ENCODE measurements at places on chromosomes 6 and 20.

DNA sequence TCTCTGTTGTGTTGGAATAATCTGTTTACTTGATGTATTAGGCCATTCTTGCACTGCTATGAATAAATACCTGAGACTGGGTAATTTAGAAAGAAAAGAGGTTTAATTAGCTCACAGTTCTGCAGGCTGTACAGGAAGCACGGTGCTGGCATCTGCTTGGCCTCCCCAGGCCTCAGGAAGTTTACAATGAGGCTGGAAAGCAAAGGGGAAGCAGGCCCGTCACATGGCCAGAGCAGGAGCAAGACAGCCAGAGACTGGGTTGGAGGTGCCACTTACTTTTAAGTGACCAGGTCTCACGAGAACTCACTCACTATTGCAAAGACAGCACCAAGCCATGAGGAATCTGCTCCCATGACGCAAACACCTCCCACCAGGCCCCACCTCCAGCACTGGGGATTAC, 50.6 kb upstream of the FUCA2 start:
- DNase-seq: no peak

GRCh38 chr6:72218125-72218524, 331.8 kb downstream of the RIMS1 start:
- no peak for DNase-seq

GRCh38 chr6:156963712-156964700, 186.8 kb downstream of the ARID1B start:
- DNase-seq: no peak

- DNase-seq: peak; percentile 93
Observed at GRCh38 chr6:37791156-37791919, 28.2 kb upstream of the ZFAND3 start.

- DNase-seq: no peak
Observed at GRCh38 chr6:157012355-157012754, 235.2 kb downstream of the ARID1B start.

GRCh38 chr6:127129251-127129650, 10.8 kb downstream of the RSPO3 start:
- no peak for DNase-seq

DNA sequence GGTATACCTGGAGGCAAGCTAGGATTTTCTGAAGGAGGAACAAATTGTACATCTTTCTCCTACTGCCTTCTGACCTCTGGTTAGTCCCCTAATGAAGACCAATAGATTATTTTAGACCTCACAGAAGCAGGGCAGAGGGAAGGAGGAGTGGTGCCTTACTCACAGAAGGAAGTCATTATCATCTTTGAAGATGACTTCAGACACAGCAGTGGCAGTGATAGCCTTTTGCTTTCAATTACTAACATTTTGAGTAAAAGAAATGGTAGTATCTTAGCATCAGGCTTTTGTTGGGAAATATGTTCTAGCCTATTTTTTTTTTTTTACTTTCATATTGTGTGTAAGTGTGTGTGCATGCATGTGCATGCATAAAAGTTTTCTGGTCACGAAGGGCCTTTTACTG, 164.2 kb upstream of the PLN start:
- no peak for DNase-seq

DNA sequence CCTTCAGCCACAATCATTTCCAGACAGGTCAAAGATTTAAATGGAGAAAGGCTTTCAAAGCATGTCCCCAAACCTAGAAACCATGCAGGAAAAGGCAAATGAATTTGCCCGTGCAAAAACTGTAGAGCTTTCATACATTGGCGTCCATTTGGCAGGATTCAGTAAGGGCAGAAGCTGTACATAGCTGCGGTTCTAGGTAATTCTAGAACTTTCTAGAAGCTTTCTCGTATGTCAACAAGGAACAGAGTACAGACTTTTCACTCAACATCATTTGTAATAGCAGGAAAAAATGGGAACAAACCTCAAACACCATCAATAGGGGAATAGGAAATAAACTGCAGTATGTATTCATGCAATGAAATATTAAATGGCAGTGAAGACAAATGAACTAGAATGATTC, 11.1 kb upstream of the MAPK13 start:
- DNase-seq: no peak

DNA sequence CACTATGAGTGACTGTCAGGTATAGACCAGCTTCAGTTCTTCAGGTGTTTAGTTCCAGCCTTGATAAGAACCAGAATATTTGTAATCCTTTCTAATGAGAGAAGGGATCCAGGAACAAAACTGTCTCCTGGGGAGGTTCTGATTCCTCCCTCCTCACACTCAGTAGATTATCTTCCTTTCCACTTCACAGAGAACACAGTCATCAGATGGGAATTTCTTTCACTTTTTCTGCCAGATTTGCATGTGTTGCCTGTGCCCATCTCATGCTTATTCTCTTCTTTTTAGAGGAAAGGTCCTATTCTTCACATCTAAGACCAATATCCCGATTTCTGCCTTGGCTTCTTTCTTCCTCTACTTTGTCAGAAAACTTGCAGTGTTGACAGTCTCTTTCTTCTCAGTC, 50.8 kb downstream of the CD109 start:
- no peak for DNase-seq

- no peak for DNase-seq
Observed at GRCh38 chr20:60097285-60097684, 139.1 kb downstream of the CDH26 start.

DNA sequence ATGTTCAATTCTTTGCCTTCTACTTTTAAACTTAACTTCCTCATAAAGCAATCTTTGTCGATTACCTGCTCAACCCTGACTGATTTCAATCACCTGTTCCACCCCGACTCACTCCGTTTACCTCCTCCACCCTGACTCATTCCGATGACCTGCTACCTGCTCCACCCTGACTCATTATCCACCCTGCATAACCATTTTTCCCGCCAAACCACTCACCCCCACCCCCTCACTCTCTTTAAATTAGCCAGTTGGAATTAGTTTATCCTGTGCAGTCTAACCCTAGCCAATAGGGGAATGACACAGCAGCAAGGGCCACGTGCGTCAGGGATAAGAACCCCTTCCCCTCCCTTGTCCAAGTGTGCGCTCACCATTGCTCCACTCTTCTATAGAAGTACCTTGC, 56.7 kb upstream of the MRAP2 start:
- no peak for DNase-seq

- DNase-seq: no peak
Observed at GRCh38 chr6:1868561-1869261, 259.0 kb downstream of the FOXC1 start.

- no peak for DNase-seq
Observed at GRCh38 chr6:40146902-40147301, 212.6 kb upstream of the MOCS1 start.

- no peak for DNase-seq
Observed at GRCh38 chr20:44019638-44020335, 105.1 kb downstream of the TOX2 start.

DNA sequence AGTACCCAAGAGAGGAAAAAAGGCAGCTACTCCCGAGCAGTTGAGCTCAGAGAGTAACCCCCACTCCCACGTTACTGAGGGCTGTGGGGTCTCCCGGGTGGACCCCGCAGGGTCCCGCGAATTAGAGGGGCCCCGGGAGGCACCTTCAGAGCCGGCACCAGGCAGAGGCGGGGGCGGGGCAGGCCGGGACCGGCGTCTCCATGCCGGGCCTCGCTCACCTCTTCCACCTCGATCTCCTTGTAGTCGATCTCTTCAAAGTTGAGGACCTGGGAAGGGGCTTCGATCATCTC, 381 bp downstream of the MAP3K7 start:
- peak; percentile 28 for DNase-seq

GRCh38 chr20:926670-927069, 10.5 kb upstream of the ANGPT4 start:
- DNase-seq: no peak

DNA sequence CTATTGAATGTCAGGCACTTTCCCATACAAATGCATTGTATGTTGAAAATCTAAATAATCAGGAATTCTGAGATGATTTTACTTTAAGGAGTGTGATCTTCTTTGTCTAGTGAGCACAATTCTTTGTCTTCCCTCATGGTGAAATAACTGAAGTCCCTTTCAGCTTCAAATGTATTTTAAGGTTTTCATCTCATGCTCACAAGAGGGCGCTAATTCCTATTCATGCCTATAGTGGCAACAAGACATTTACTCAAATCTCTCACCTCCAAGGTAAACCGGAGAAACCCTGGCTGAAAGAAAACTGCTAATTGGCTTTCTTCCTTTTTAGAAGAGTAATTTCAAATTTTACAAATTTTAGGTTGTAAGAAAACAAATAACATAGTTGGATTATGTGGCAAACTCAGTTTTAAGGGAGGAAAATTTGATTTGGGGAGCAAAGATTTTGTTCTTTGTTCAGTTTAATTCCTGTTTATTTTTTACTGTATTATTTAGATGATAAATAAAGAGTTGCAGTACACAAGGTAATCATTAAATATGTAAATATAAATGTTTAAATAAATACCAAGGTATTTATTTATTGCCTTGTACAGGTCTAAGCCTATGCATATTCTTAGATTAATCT, 69.1 kb downstream of the SLC35F1 start:
- DNase-seq: no peak

DNA sequence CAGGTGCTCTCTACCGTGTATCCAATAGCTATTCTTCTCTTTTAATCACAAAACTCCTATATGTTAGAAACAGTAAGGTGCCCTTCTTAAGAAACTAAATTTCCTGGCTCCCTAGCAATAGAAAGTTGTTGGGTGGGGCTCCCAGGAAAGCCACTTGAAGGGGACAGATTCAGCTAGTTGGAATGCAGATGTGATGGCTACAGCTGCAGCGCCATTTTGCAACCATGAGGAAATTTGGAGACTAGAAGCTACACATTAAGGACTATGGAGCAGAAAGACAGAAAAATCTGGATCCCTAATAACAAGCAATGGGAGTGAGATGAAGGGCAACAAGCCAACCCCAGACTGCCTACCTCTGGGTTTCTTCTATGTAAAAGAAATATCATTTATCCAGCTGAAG, 108.8 kb upstream of the AFDN start:
- DNase-seq: no peak

DNA sequence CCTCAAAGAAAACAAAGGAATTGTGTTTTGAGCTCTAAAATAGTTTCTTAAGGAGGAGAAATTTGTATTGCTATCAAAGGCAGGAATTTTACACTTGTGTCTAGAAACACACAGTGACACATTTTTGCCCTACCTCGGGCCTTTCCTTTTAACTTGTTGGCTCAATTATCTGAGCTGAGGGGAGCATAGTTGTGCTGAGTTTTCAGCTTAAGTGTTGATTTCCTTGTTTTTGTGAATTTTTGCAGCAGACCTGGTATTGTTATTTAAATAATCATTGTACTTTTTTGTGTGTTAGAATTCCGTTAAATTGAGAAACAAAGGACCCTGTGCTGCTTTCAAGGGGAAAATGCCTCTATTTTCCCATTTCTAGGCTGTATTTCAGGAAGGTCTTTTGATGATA, 249.7 kb downstream of the CD83 start:
- DNase-seq: no peak

GRCh38 chr6:42748203-42748898, 2.4 kb upstream of the TBCC start:
- no peak for DNase-seq

DNA sequence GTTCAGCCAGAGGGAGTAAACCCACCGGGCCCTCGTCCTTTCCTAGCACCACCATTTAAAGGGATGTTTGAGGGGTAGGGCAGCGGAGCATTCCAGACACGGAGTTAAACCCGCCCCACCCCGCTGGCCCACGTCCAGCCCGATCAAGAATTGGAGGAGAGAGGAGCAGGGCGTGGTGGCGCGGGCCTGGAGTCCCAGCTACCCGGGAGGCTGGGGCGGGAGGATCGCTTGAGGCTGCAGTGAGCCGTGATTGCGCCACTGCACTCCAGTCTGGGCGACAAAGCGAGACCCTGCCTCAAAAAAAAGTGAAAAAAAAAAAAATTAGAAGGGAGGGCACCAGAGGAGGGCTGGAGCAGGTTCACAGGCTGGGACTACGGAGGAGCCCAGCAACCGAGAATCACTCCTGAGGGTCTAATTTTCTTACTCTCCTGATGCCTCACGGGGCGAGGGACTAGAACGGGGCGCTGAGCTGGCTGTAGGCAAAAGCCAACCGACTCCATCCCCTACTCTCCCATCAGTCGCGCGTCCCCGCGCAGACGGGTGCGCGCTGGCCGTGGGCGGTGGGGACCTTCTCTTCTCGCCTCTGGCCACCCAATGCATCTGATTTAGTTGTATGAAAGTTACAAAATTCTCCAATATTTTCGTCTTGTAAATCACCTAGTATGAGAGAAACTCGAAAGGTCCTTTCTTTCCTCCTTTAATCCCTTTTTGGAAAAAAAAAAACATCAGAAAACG, 6.1 kb upstream of the HSPA1B start:
- peak; percentile 84 for DNase-seq

GRCh38 chr6:6546318-6547109, 42.0 kb upstream of the LY86 start:
- DNase-seq: peak; percentile 41

GRCh38 chr20:43798291-43799149, 71.7 kb upstream of the GTSF1L start:
- no peak for DNase-seq

DNA sequence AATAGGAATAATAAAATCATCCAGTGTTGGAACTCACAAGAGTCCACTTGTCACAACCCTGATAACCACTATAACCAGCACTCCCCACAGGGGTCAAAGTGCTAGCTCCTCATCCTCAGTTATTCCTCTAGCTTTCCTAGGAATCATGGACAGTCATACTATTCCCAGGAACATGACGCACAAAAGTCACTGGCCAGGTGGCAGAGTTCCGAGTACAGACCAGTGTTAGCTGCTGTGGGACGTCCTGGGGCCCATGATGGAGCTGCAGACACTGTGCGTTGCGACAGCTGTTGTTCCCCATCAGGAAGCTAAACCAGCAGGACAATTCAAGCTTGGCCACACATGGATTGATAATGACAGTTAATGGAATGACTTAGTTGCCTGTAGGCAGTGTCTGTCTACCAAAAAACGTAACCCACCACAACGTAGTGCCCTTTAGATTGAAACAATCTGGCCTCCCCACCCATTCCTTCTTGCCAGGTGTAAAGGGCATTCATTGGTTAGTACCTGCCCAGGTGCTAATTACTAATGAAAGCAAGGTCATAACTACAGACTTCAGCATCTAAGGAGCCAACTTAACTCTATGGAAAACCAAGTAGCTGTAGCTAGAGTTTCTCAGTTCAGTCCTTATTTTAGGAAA, 17.4 kb downstream of the EZR start:
- DNase-seq: peak; percentile 72

- no peak for DNase-seq
Observed at GRCh38 chr20:48822879-48823385, 4.9 kb downstream of the PREX1 start.

GRCh38 chr6:168735268-168735949, 294.4 kb downstream of the SMOC2 start:
- DNase-seq: no peak

DNA sequence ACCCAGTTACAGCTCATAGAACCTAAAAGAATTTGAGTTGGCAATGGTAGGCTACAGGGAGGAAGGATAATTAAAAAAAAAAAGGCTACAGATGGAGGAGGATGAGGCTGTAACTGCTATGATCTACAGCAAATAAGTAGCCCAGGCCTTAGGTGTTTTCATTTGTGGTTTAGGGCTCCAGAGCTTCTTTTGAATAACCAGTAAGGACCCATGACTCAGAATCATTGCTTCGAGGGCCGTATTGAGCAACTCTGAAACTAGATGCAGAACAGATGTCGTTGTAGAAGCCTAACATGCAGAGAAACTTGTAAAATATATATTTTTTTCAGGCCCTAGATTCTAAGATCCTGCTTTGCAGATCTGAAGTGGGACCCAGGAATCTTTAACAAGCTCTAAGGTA, 19.0 kb upstream of the ASIP start:
- DNase-seq: no peak

Data from left cardiac atrium (tissue), 4 donors.